ENCODE measurements at places on chromosomes 7 and 10.

GRCh38 chr7:69764147-69764546 lies 165.9 kb downstream of the AUTS2 start:
- no peak for DNase-seq

DNA sequence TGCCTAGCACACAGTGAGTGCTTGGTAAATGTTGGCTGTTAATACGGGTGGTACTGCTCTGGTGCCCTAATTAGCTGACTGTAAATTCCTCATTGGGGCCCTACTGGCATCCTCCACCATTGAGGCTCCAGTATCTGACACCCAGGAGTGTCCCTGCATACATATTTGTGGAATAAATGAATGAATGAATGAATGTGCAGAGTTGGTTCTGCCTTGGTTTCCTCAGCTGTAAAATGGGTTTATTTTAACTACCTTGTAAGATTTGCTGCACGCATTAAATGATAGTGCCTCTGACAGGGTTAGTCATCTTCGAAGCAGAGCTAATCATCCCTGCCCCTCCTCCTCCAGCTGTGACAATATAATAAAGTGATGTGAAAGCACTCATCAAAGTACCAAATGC lies 45.8 kb downstream of the ALDH18A1 start:
- DNase-seq, result no peak

DNA sequence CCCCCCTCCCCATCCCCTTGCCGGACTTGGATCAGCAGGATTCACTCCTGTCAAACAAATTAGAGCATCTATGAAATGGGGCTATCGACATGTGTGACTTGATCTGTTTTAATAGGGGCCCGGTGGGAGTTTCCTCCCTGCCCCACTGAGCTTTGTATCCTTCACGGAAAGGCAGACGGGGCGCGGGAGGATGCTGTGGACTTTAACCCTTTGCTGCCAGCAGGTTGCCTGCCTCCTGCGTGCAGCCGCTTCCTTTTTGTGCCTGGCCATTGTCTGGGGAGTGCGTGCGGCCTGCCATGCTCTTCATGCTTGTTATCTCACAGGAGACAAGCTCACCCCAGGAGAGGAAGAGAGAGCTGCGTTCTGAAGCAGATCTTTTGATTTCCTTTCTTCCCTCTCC lies 512.8 kb upstream of the GALNT17 start:
- DNase-seq, result no peak

GRCh38 chr10:17256627-17257026 lies 28.6 kb downstream of the VIM start:
- no peak for DNase-seq

DNA sequence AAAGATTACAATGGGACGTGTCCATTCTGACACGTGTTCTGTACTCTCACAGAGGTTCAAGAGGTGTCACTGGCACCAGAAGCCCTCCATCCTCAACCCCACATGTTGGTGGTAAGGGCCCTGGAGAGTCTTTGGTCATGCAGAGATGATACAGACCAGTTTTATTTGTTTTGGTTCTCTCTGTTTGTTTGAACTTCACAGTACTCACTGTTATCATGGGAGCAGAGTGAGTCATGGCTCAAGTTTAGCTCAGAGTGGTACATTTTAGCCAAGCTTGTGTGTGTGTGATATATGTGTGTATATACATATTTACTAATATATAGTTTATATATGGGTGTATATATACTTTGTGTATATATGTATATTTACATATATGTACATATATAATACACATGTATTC lies 935.6 kb downstream of the GRID1 start:
- no peak for DNase-seq

DNA sequence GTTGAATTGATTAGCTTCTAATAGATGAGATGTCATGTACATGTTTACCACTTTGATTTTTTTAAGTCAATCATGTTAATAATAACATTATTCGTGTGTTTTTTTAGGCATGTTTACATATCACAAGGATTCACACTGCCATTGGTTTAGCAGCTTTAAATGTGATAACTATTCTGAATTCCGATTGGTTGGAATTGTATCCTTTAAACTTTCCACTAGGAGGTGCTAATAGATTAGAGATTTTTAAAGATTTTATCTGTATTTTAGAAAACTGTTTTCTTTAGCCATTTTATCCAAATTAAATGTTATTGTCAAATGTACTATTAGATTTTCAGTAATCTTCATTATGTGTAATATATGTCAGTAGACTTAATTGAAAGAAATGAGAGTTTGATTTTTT lies 83.2 kb downstream of the HECTD2 start:
- DNase-seq, result no peak

DNA sequence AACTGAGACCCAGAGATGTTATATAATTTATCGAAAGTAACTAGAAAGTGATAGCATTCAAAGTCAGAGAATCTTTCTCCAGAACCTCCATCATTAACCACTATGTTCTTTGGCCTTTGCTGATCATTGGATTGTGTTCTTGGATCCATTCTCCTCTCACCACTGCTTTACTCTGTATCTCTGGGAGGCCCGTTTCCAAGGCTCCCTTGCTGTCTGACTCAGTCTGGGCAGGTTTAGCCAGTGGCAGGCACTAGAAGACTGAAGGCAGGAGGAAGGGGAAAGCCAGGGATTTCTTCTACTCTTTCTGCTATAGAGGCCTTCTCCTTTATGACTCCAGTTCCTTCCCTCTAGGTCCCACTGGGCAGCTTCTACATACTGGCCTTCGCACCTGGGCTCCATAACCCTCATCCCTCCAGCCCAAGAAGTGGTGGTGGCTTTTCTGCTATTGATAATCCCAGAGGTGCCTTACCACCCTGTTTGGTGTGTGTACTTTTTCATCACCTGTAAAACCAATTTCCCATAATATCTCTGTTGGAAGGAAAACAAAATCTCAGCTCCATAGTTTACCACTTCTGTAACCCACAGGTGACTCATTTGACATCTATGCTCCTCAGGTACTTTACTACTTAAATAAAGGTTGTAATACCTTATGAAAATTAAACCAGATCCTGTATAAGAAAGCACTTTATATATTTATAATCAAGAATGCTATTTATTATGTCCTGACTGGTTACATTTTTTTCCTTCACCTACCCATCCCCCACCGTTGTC lies 36.0 kb downstream of the BCAP29 start:
- DNase-seq, result no peak

GRCh38 chr7:77415476-77415822 lies 700 bp downstream of the GSAP start:
- DNase-seq, result peak; percentile 16

DNA sequence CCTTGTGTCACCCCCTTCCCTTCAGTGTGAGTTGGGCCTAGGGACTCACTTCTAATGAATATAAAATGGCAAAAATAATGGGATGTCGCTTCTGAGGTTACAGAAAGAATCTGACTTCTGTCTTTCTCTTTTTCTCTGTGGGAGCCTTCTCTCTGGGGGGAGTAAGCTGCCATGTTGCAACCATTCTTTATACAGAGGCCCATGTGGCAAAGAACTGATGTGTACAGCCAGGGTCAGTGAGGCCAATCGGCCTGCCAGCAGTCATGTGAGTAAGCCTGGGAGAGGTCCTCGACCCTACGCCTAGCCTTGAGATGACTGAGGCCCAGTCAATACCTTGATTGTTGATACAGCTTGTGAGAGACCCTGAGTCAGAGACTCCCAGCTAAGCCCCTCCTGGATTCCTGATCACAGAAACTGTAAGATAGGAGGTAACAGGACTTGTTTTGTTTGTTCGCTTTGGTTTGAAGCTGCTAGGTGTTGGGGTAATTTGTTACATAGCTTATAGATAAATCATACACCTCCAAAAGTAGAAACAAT lies 1.7 kb downstream of the TCAF1 start:
- no peak for DNase-seq

GRCh38 chr10:16996530-16996964 lies 133.1 kb downstream of the CUBN start:
- no peak for DNase-seq

- DNase-seq, result no peak
Observed at GRCh38 chr10:5266351-5266750, 69.7 kb downstream of the AKR1C4 start.

GRCh38 chr7:101666741-101667140 lies 37.6 kb upstream of the MYL10 start:
- DNase-seq, result no peak

DNA sequence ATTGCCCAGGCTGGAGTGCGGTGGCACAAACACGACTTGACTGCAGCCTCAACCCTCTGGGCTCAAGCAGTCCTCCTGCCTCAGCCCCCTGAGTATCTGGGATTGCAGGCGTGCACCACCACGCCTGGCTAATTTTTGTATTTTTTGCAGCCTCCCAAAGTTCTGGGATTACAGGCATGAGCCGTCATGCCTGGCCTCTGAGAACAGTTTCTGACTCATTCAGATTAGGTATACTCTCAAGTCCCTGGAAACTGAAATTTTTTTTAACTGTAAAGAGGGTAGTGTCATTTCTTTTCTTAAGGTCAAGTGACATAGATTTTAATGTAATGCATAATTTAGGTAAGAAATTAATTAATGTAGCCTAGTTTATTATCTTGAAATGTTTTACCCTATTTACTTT lies 104.7 kb downstream of the SEPTIN7 start:
- DNase-seq, result no peak

DNA sequence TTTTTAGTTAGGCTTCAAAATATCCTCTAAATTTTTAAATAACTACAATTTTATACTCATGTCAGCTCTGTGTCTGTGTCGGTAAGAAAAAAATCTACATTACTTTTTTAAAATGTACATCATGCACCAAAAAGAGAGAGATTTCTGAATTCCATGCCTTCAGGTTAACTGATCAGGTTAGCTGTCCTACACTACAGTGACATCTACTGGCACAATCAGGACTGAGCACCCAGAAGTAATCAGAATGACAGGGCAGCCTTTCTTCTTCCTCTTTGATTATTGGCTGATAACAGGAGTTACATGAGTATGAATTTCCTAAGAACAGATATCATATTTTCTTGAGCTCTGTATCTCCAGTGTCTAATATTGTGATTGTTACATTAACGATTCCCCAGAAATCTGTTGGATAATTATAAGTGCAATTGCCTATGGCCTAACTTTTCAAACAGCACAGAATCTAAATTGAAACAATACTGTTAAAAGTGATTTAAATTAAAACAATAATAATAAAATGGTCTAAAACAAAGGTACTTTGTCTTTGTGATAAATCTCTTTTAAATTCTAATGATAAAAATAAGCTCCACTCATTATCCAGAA lies 41.8 kb upstream of the HYCC1 start:
- DNase-seq, result peak; percentile 58

- no peak for DNase-seq
Observed at GRCh38 chr7:155857141-155857540, 44.9 kb upstream of the SHH start.

GRCh38 chr7:157633465-157634185 lies 296.8 kb downstream of the DNAJB6 start:
- DNase-seq, result no peak

DNA sequence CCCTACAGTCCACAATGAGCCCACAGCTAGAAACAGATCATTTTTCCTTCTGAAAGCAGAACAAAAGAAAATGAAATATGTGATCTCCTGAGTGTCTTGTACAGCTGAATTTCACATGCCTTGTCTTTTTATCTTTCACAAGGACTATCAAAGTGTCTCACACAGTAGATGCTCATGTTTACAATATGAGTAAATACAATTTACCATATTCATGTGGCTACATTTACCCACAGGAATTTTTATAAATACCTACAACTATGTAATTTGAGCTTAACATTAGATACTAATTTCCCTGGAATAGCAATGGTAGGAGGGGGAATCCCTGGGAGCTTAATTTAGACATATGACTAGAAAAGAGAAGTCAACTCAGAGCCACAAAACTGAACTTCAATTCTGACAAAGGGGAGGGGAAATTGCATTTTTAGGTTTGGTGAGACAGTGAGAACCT lies 186.2 kb downstream of the MACC1 start:
- DNase-seq, result no peak

GRCh38 chr7:152759949-152760853 lies 649 bp downstream of the ACTR3B start:
- no peak for DNase-seq

DNA sequence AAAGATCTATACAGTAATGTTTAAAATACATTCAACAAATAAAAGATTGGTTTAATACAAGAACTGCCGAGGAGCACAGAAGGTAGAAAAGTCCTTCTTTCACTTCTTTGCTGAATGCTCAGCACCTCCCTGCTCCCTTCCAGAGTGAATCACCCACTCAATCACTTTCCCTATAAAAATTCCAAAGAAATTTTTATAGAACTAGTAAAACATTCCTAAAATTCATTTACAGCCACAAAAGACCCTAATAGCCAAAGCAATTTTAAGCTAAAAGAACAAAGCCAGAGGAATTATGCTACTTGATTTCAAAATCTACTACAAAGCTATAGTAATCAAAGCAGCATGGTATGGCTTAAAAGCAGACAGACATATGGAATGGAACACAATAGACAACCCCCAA lies 320.9 kb downstream of the PCLO start:
- no peak for DNase-seq

DNA sequence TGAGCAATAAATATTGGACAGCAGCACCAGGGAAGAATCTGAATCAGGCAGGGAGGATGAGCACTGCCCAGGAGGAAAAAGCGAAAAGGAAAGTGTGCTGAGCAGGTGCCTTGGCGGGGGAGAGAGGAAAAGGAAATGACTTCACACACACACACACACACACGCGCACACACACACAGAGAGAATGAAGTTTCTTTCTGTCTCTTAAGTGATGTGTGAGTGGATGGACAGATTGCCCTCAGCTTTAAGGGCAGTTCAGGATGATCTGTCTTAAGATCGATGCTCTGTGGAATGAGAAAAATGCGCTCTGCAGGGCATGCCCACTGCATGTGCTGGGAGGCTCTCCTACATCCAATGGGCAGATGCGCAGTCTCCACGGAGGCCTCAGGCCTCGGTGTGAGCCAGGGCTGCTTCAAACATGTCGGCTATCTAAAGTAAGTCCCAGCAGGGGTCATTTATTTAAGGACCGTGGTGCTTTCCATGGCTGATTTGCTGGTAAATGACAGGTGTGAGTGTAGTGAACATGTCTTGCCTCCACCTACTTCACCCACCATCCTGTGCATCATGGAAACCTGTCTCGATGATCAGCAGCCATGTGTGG lies 2.5 kb upstream of the ACBD5 start:
- DNase-seq, result peak; percentile 67

DNA sequence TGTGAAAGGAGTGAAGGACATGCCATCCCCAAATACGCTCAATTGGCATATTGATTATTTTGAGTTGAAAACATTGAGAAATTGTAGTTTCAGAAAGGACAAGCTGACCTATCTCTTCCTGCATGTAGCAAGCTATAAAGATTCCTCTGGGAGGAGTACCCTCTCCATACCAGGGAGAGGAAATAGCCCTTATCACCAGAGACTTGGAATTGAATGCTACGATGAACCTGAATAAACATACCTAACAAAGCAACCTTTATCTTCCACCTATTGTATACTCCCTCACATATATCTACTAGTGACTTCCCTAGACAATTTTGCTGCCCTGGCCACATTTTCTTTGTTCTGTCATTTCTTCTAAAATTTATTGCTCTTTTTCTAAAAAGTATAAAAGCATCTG lies 150.2 kb upstream of the EEPD1 start:
- no peak for DNase-seq

- DNase-seq, result no peak
Observed at GRCh38 chr7:95668504-95669018, 72.2 kb upstream of the PDK4 start.
